ENCODE measurements at places on chromosomes 2 and 18.

- no peak for DNase-seq
Measured at GRCh38 chr2:86372133-86372532, 34.7 kb upstream of the REEP1 start.

DNA sequence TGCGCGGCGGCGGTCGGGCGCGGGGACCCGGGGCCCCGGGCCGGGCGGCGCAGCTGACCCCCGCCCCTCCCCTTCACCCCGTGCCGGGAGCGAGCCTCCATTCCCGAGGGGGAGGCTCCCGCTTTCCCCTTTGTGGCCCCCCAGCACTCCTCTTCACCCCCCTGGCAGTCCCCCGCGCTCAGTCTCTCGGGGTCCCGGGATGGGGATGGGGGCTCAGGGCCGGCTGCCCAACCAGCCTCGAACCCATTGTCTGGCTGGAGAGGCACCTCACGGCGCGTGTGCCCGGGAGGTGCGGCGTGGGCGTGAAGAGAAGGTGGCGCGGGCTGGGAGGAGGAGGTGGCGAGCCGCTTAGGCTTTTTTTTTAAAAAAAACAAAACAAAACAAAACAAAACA lies 748 bp downstream of the FMNL2 start:
- DNase-seq, result no peak

DNA sequence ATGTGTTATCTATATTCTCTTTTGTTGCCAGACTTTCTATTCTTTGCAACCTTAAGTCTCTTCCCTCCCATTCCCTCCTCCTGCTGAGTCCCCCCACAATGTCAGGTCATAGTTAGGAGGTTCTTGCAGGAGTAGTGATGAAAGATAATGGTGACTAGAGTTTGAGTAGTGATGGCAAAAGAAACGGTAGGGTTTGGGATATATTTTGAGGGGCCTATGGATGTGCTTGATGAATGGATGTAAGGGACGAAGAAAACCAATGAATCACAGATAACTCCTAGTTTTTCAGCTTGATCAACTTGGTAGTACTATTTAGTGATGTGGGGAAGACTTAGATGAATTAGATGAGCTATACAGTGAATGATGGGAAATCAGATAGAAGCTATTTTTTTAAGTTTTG lies 21.0 kb downstream of the EML4 start:
- no peak for DNase-seq

- DNase-seq, result no peak
Measured at GRCh38 chr2:101690547-101691152, 6.9 kb upstream of the MAP4K4 start.

- DNase-seq, result peak; percentile 16
Measured at GRCh38 chr2:64988420-64989125, 626 bp upstream of the SLC1A4 start.

DNA sequence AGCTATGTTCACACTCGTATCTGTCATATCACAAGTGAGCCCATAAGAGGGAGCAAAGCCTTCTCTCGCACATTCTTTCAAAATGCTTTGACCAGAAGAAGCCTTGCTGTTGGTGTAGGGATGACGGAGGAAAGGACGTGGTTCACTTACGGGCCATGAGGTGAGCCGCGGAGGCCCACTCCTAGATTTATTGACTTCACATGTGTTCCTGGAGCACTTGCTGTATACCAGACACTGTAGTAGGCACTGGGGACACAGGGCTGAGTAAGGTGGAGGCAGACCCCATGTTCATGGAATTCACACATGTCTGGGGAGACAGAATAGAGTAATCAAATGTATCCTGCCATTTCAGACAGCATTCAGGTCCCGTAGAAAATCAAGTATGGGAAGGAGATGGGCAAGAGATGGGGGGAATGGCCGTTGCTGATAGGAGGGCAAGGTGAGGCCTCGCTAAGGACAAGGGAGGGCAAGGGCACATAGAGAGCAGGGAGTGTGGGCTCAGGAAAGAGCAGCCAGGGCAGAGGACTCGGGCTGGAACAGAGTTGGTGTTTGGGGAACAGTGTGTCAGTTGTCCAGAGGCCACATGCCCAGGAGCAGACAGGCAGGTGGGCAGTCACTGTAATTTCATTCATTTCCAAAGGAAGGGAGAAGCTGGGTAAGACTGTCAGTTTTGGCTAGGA lies 182.2 kb downstream of the LDLRAD4 start:
- no peak for DNase-seq

DNA sequence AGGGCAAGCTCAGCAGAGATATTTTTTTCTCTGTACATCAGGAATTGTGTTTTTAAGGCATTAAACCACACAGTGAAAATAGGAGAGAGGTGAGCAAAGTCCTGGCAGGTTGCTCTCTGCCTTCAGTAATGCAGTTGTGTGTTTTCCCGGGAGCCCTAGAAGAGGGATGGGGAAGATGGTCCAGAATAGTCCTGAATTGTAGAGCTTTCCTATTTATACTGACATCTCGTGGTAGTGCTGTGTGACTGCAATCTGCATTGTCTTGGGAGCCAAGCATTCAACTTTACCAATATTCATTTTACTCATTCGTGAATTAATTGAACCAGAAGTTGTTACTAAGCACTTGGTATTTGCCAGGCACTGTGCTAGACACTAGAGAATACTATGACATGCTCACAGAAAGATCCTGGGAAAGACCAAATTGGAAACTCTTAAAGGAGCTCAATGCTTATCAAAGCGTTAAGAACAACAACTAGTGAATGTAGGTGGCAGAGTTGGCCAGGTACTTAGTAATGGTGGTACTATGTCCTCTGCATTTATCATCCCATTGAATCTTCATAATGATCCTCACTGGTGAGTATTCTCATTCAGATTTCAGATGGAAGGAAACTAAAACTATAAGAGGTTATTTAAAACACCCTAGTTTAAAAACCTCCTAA lies 214.6 kb downstream of the TRIB2 start:
- no peak for DNase-seq

DNA sequence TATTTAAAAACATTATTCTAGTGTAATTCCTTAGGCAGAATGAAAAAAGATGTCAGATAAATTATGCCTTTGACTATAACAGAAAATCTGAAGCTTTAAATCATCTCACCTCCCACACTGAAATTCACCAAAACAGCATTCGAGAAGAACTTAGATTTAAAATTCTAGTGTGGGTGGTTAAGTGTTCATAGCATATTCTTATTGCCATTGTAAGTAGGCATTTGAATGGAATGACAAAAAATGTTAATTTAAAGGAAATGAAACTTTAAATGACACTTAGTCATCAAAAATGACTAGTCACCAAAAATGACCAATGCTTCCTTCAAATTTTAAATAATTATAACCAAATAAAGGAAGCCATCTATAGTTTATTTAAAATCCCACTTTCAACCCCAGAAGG lies 7.0 kb upstream of the ZNF407 start:
- no peak for DNase-seq

DNA sequence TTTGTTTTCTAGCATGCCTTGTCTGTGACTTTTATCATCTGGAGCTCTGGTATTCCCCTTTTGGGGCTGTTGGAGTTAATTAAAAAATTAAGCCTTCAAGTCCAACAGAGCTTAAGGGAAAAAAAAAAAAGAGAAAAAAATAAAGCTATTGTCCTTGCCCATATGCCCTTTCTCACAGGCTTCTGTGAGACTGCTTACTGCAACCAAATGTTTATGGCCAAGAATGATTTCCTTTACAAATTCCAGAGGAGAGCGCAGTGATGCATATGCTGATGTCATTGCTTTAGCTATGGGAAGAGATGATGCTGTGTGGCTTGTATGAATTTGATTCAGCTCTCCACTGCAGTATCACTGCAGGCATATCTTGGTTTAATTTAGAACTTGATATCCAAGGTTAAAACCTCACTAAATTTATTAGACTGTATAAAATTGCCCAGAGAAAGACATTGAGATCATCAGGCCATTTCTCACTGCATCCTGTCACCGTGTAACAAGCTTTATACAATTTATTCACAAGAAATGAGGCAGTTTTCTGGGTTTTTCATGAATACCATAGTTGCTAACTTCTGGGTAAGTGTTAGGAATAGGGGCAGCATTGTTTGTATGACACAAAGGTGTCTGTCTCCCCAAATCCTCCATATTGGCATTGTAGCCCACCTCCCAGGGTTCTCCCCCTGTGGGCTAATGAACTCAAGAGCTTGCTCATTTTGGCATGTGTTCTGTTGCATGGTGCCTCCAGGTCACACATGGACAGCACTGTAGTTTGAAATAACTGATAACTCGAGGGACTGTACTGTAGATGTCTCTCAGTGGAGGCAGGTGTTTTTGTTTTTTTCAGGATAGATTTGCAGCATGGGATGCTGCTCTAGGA lies 85.0 kb downstream of the TANC1 start:
- DNase-seq, result no peak

DNA sequence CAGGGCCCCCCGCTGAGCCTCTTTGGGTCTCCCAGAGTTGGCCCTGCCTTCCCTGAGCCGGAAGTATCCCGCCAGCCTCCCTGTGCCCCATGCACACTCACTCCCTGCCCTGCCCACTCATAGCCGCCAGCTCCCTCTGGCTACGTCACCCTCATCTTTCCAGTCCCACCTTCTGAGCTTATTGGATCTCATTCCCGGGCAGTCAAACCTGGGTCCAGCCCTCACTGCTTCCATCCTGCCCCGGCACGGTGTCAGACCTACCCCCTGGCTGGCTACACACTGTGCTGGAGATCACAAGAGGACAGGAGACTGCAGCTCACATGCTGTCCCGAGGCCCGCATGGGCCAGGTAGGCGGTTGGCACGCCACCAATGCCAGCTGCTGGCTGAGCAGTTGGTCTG lies 147.2 kb downstream of the ASB1 start:
- DNase-seq, result no peak

DNA sequence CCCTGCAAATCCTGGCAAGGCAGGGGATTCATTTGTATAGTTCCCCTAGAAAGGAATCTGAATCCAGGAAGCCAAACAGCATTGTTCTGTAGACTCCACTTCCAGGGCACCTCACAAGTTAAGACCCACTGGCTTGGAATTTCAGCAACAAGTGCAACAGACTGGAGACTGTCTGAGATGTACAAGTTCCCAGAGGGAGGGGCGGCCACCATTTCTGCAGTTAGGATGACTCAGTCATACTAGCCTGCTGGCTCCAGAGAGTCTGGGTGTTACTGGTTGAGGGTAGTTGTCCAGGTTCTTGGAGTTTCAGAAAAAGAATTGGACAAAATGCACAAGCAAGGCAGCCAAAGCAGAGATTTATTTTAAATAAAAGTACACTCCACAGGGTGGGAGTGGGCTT lies 384.2 kb downstream of the DSC3 start:
- no peak for DNase-seq

- DNase-seq, result no peak
Measured at GRCh38 chr2:100845141-100845991, 25.4 kb downstream of the NPAS2 start.

DNA sequence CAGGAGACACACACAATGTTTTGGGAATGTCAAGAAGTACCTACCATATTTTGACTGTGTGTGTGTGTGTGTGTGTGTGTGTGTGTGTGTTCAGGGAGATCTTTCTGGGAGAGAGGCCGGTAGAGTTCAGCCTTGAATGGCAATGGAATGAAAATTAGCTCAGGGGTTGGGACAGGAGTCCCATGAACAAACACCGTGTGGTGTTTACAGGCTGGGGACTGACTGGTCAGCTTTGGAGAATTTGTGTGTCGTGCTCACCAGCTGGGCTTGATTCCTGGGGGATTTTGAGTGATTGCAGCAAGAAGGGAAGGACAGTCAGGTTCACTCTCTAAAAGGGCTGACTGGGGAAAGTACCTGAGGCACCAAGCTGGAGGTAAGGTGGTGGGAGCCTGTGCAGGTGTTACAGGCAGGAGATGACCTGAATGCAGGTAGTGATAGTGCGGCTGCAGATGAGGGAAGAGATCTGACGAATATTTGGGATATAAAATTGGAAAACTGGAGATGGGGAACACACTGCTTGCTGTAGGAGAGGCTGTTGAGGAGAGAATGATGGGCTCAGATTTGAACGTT lies 2.5 kb upstream of the ADNP2 start:
- no peak for DNase-seq

DNA sequence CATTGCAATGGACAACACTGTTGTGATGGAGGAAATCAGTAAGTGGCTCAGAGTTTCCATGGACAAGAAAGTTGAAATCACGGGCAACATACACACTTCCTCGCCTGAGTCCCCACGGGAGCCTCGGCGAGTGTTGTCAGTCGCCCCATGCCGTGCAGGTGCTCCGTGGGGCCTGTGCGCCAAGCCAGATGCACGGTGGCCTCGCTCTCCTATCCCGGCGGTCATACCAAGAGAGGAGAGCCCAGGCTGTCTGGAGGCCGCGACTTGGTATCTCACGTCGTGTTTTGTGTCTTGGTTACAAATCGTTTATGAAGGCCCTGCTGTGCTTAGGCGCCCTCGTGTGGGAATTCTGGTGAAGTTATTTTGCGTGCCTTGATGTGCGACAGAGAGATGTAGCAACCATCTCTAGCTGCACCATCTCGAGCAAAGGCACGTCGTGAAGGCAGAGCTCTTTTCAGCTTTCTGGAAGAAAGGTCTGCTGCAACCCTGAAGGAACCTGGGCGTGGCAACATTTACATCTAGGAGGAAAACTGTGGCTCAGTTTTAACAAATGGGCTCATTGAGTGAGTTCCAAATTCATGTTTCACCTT lies 21.8 kb downstream of the ATG4B start:
- no peak for DNase-seq

DNA sequence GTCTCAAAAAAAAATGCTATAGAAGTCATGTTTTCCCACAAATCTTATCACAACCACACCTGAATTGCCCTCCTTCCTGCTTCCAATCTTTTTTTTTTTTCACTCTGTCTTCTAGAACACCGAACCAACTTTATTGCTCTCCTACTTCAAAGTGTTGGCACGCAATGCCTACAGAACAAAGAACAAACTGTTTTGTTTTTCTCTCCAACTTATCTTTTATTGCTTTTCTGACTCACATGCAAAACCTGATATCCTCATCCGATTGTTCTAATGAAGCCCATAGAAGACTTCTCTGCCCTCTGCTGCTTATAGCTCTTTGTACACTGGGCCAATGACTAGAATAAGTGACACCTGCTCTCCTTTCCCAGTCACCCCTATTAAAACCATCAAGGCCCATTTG lies 602.8 kb downstream of the EPHA4 start:
- DNase-seq, result no peak

DNA sequence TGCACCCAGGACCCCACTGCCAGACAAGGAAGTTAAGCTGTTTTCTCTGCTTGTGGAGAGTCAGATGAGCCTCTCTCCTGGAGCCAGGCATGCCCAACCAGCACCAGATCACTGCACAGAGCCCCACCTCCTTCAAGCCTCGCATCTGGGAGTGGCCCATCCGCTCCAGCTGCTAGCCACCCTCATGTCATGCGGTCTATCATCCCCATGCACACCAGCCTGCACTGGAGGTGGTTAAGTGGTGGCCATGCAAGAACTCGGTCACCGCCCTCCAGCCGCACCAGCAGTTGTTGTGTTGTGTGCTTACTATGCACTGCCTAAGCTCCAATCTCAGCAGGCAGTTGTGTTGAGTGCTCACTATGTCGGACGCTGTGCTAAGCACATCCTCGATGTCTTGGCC lies 177.9 kb upstream of the SLC14A2 start:
- no peak for DNase-seq

GRCh38 chr2:146489386-146489785 lies 1355.4 kb upstream of the ACVR2A start:
- DNase-seq, result no peak

DNA sequence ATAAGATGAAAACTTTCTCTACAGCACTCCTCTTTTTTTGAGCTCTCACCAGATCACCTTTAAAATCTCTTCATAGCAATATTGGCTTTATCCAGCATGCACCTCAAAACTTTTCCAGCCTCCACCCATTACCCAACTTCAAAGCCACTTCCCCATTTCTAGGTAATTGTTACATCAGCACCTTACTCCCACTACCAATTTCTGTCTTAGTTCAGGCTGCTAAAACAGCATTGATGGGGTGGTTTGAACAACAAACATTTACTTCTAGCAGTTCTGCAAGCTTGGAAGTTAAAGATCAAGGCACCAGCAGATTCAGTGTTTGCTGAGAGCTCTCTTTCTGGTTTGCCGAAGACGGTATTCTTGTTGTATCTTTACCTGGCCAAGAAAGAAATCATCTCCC lies 114.0 kb upstream of the SLC39A10 start:
- DNase-seq, result no peak
